ENCODE measurements at places on chromosomes 1 and 21. TPM values are rescaled to one million over a fixed set of nuclear protein-coding genes. Genes with fewer than 3 reads are reported as not detected.

DNA sequence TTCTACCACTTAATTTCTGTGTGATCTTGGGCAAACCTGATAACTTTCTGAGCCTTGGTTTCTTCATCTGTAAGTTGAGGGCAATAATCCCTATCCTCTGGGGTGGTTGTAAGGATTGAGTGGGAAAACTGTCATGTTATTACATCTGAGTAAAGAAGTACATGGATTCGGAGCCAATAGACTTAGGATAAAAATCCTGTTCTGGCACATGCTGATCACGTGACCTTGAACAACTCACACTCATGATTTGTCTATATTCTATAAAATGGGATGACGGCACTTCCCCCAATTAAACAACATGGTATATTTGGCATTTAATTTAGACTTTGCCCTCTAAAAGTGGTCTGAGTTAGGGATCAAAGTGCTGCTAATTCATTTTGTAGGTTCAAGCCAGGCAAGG lies 315.5 kb downstream of the PLPP3 start:
- no peak for DNase-seq

DNA sequence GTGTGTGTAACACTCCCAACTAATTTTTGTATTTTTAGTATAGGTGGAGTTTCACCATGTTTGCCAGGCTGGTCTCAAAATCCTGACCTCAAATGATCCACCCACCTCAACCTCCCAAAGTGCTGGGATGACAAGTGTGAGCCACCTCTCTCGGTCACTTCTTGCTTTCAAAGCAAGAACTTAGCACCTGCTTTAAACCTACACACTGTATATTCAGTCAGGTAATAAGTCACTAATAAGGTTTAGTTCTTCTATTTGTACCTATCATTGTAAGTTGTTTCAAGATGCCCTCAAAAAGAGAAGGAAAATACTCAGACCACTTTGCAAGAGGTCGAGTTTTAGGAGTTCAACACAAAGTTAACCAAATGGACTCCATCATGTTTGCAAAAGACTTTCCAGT lies 431.3 kb downstream of the MRPL39 start:
- DNase-seq, result no peak

GRCh38 chr1:177811429-177811828 lies 158.4 kb downstream of the SEC16B start:
- no peak for DNase-seq

DNA sequence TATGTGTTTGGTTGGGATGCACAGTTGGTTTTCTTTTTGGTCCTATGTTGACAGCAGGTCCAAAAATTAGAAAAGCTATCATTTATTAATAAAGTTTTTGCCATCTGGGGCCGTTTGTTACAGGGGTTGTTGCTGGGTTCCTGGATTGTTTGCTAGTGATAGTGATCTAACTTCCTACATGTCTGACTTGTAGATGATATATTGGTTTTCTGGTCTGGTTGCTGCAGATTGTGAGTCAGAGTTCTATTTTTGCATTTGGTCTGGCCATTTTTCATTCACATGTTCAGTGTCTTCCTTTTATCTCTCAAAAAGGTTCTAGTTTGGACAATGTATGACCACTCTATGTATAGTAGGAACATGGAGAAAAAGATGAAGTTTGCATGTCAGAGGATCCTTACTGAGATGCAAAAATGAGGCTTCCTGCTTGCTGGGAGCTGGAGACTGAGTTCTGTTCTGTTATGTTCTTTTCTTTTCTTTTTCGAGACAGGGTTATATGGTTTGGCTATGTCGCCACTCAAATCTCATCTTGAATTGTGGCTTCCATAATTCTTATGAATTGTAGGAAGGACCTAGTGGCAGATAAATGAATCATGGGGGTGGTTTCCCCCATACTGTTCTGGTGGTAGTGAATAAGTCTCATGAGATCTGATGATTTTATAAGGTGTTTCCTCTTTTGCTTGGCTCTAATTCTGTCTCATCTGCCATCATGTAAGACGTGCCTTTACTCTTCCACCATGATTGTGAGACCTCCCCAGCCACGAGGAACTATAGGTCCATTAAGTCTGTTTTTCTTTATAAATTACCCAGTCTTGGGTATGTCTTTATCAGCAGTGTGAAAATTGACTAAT lies 4.2 kb upstream of the NVL start:
- no peak for DNase-seq

DNA sequence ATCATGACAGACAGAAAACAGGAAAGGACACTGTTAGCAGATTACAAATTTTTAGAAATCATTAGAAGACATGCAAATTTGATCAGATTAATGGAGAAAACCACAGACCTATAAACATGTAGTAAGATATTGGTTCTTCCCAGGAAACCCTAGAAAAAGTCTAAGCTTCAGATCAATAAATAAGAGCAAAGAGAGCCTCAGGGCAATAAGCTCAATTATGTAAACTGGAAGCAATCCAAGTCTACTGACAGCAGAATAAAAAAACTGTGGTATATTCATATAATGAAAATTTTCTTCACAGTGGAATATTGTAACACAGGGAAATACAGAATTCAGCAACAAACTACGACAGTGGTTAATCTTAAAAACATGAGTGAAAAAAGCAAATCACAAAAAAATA lies 36.3 kb downstream of the NRDC start:
- no peak for DNase-seq

IGFN1 gene
- 0.50 TPM for polyA plus RNA-seq

ADAMTS4 gene
- 1.3 TPM for polyA plus RNA-seq

TTLL7 gene
- polyA plus RNA-seq, result 0.54 TPM
